ENCODE measurements at places on chromosomes 7 and 10.

DNA sequence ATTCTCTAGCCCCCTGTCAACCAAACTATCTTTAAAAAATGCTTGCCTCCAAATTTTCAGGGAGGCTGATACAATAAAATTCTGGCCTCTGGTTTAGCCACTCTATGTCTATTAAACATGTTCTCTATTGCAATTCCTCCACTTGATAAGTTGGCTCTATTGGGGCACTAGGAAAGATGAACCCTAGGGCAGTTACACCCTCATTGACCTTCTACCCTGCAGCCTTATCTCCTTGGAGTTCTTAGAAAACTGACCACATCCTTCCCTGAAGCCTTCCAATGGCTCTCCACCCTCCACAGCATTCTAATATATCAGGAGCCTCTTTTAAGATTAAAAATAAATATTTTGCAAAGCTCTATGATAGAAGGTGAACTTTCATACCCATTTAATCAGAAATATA, 30.6 kb downstream of the SVOPL start:
- DNase-seq, result no peak

DNA sequence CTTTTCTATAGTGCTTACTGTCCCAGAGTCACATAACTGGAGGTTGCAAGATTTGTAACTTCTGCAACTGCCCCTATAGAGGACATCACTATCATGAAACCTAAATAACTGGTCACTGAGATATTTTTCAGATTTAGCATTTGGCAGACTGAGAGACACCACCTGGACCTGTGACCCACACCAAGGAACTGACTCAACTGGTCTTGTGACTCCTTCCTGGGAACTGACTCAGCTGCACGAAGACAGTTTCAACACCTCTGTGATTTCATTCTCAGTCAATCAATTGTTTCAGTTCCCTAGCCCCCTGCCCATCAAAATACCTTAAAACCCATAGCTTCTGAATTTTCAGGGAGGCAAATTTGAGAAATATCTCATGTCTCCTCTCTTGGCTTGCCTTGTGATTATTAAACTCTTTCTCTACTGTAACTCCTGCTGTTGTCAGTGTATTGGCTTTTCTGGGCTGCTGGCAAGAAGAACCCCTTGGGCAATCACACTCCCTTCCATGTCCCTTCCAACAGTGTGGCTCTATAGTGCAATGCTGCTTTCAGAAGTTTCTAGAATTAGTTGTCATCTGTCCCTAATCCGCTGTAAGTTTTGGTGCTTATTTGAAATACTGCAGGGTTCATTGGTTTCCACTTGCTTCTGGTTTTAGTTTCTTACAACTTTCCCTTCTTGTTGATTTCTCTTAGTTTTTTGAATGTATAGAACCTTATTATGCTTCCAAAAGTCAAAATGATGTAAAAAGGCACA, 127.8 kb upstream of the ADCY1 start:
- no peak for DNase-seq

GRCh38 chr7:9502269-9502668, 1068.9 kb downstream of the NXPH1 start:
- DNase-seq, result no peak

DNA sequence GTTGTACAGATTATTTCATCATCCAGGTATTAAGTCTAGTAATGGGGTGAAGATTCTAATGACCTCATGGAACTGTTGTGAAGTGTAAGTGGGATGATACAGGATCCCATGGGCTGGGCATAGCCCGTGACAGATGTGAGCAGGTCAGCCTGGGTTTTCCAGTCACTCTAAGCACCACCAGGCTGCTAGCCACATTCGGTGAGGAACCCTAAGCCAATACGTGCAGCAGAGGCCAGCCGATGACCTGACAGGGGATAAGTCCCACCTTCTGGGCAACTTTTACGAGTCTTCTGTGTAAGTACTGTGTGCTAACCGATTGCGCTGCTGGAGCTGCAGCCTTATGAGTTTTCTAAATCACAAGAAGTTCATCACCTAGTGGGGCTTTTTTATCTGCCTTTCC, 7.3 kb downstream of the ZNF503 start:
- no peak for DNase-seq
